ENCODE measurements at places on chromosomes 5 and 9.

- no peak for DNase-seq
Observed at GRCh38 chr9:18829873-18830272, 203.1 kb downstream of the SAXO1 start.

DNA sequence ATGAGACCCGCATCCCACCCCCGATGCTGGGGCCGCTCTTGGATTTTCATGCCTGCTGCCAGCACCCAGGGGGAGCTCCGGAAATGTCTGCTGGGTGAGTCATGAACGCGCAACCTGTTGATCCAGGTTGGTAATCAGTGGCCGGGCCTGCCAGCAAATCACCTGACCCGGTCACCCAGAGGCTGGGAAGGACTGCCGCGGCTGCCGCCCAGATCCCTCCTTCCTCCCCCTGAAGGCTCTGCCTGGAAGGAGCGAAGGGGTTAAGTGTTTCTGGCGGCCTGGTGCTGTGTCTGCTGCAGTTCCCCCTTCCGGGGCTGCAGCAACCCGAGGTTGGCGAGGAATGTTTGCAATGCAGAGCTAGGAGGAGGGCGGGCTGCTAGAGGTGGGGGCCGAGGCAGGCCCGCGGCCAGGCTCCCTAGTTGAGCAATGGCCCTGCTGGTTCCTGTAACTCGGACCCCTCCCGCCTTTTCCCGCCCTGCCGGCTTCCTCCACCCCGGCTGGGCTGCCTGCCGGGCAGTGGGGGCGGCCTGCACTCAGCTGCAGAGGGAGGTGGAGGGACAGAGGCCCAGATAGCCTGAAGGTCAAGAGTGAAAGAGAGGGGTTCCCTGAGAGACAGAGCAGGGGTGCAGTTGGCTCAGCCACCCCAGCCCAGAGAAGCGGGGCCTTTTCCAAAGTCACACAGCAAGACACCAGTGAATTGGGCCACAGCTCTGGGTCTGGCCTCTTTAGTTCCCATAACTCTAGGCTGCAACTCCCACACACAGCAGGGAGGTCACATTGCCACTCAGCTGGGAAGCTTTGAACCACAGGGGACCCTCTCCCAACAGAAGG lies 156.3 kb upstream of the IER5L start:
- DNase-seq: peak; percentile 87

DNA sequence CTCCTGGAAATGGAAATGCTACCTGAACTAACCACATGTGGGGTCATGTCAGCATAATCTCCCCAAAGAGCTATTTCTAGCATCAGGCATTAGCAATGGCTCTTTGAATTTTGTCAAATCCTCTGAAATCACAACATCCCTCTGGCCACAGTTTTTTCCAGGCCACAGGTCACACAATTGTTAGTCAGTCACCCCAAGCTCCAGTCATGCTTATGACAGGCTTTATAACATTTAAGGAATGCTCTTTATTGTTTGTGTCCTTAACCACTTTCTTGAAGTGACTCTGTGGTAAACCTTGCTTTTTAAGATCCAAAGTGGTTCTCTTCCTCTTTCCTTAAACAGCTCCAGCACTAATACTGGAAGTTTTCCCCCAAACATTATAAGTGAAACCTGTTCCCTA lies 169.2 kb upstream of the HMHB1 start:
- DNase-seq: no peak

DNA sequence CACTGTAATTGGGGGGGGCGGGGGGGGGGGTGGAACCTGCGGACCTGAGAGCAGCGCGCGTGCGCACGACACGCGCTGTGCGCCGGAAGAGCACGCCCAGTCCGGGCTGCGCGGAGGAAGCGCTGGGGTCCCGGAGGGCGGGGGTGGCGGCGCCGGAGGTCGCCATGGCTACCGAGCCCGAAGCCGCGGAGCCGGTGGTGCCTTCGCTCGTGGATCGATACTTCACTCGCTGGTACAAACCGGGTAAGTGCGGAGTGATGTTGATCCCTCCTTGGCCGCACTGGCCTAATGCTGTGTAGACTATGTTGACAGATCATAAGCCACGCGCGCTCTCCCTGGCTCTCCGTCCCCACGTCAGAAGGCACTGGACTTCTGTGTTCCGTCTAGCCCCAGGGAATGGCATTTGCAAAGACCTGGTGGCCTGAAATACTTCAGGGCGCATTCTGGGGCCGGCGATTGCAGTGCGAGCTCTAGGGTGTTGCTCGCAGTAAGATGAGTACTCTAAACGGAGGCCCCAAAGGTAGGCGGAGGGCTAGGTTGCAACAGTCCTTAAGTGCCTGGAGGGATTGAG lies at the start of gene ABITRAM:
Gene ABITRAM (plus strand): TSS at position 78 of the 571 bp plus-strand sequence. CDS start 87 bp downstream, at position 165.
- DNase-seq: peak; percentile 60

- no peak for DNase-seq
Observed at GRCh38 chr5:119309326-119309725, 46.5 kb upstream of the TNFAIP8 start.

GRCh38 chr9:99445371-99445891 lies 223.3 kb downstream of the SEC61B start:
- peak; percentile 61 for DNase-seq

DNA sequence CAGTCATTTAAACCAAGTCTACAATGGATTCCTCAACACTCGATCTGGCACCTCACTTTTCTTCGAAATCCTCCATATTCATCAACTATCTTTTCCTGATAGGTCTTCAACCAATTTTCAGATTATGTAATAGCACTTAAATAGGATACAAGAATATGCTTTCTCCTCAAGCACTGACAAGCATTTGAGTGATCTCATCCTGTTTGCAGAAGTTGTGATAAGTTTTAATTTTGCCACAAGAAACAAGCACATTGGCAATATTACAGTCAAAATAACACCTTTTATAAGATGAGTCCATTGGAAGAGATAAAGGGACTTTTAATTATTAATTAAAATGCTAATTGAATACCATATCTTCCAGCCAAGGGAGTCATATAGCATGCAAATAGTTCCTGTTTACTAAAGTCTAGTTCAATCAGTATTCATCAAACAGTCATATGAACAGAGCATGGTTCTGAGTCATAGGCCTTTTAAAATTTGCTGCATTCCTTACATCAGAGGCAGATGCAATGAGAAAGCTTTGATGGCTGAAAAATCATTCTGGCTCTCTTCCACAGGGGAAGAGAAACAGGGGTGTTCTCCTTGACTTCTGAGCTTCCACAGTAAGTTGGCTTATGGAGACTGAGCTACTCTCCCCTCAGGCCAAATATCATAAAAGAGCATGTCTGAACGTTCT lies 32.7 kb upstream of the ZCCHC9 start:
- peak; percentile 49 for DNase-seq

GRCh38 chr9:114452219-114453165 lies 52.8 kb downstream of the WHRN start:
- DNase-seq: no peak

DNA sequence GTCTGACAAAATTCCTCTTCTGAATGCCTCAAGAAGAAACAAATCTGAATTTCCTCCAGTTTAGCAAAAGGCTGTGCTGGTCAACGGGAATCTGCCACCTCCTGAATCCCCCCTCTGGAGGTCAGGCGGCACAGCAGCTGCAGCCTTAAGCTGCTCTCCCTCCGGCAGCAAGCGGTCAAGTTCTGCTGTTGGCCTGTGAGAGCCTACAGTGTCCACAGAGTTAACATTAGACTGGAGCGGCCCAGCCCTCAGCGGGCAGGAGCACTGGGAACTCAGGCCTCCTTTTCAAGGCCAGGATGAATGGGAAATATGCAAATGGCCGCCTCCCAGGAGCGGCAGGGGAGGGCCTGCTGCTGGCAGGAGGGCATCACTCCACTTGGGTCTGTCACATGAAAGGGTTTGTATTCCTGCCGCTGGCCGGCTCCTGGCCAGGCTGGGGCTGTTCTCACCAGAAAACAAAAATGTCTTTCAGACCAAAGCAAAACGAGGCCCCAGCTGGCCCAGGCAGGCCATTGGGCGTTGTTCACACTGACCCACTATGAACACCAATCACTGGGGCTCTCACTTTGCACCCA lies 8.2 kb downstream of the ACSL6 start:
- DNase-seq: no peak

DNA sequence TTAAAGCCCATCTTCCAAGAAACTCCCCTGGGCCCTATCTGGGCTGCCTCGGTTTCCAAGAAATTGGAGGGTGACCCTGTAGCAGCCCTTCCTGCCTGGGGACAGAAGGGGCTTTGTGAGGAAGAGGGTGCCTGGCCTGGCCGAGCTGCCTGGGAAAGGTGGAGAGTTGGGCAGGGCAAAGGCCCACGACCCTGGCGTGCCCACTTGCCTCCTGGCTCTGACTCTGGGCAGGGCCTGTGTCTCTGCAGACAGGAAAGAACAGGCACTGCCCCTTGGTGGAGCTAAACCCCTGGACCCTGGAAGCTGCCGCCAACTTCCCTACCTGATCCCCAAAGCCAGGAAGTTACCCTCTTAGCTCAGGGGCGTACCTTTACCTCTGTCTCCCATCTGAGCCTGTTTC lies 149.3 kb downstream of the RGS3 start:
- DNase-seq: no peak

GRCh38 chr9:73426269-73426668 lies 274.6 kb downstream of the ANXA1 start:
- DNase-seq: no peak

- no peak for DNase-seq
Observed at GRCh38 chr9:115285836-115286235, 167.9 kb upstream of the TNC start.

- peak; percentile 43 for DNase-seq
Observed at GRCh38 chr9:15244001-15244441, 63.0 kb downstream of the TTC39B start.

DNA sequence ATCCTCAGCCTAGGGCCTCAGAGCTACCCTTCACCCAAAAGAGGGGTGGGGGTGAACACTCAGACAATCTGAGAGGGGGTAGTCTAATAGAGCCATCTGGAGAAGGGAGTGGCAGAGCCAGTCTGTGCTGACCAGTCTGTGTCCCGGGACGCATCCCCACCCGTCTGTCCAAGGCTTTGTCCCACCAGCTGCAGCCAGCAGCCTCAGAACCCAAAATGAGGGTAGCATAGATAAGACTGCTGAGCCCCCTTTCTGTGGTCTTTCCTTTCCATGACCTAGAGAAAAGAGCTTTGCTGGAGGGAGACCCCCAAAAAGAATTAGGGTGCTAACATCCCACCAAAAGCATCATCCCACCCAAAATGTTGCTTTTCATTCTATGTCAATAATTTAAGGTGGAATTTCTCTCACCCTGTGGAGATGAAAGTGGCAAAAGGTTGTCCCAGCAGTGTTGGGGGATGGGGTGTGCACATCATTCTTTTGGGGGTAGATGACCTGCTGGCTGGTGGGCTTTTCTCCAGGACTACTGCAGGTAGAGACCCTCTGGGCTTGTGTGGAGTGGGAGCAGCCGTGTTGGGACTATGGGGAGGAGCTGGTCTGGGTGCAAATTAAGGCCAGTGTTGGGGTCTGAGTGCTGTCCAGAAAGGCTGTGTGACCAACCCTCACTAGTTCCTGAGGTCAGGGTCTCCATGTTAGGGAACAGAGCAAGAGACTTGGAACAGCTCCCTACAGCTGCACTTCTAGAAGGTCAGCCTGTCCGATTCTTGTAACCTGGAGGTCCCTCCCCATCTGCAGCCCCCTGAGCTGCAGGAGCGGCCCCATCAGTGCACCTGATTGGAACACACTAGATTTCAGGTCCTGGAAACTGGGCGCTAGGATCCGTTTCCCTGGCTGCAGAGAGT lies 19.9 kb downstream of the URM1 start:
- DNase-seq: no peak

- DNase-seq: no peak
Observed at GRCh38 chr9:35691757-35692301, 2.1 kb upstream of the TPM2 start.

DNA sequence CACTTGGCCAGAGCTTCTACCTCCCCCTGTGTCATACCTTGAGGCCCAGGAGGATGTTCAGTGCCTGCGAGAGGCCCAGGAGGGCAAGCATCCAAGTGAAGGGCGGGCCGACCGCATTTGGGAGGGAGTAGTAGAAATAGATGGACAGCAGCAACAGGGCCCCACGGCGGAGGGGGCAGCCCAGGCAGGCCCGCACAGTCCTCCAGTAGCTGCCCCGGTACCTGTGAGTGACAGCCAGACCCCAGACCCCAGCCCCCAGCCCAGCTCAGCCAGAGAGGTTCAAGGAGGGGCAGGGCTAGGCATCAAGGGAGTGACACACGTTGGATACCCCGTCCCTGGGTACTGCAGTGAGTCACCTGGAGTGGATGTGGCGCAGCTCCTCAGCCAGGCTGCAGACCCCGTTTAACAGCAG lies 1.4 kb downstream of the STING1 start:
- DNase-seq: no peak

GRCh38 chr9:4297151-4297785 lies 2.6 kb downstream of the GLIS3 start:
- DNase-seq: no peak

GRCh38 chr5:131266370-131267060 lies 2.7 kb downstream of the CDC42SE2 start:
- DNase-seq: no peak

DNA sequence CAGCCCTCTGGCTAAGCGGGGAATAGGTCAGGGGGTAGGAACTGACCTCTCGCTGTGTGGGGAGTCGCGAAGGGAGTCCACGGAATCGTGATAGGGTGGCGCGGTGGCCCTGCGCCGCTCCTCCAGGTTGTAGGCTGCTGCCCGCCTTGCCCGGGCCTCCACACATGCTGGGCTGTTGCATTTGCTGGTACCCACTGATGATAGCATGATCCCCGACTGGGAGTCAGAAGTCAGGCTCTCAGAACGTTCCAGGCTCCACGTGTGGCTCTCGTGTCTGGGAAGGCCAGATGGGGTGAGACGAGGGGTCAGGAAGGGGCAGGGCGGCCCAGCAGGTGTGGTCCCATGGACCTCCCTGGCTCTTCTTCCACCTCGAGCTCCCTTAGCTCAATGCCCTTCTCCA lies 56.0 kb downstream of the PSD2 start:
- no peak for DNase-seq

- DNase-seq: no peak
Observed at GRCh38 chr5:7659420-7659819, 191.5 kb downstream of the CFAP90 start.

DNA sequence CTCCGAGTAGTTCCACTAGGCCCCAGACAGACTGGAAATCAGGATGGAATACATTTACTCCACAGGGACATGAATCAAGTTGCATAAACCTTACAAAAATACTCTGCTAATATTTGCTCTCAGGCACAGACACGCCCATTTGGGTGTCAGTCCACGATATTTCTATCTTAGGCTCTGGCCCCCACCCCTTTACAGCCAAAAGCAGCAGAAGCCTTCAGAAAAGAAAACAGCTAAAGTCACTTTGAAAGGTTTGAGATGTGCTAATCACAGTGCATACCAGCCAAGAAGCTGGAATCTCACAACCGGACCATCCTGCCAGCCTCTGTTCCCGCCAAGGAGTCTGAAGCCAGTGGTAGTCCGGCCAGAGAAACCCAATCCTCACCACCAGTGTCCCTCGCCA lies 22.6 kb downstream of the PTPN3 start:
- DNase-seq: no peak

DNA sequence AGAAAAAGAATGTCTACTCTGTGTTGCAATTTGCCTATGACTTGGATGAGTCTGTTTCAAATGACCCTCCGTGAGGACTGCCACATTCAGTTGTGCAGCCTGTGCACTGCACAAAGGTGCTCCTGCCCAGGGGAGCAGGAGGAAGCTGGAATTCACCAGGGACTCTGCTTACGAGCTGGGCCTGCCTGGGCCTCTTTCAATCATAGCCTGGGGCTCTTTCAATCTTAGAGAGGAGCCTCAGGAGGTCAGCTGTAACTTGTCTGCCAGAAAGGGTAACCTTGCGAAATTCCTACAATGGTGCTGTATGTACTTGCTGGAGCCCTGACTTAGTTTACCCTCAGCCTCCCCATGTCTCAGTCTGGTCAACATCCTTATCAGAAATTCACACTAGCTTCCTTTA lies 8.4 kb upstream of the SFXN1 start:
- no peak for DNase-seq

- no peak for DNase-seq
Observed at GRCh38 chr5:94308442-94308841, 310.0 kb downstream of the KIAA0825 start.

Data from AG04450 (cell line).